Upper lobe of right lung (tissue), 1 donor: ENCODE measurements at places on chromosomes 6 and 20. TPM values are rescaled to one million over a fixed set of nuclear protein-coding genes. Genes with fewer than 3 reads are reported as not detected.

The TREML1 gene
- total RNA-seq, result 2.5 TPM

The HSD17B8 gene
- 14.7 TPM for total RNA-seq

The HFE gene
- 9.2 TPM for total RNA-seq

The HLA-DQB1 gene
- 94.9 TPM for total RNA-seq

The HLA-A gene
- 1,071 TPM for total RNA-seq

The ZBTB12 gene
- 3.5 TPM for total RNA-seq

- DNase-seq, result no peak
These were observed 29.6 kb downstream of the SPATA2 start for GRCh38 chr20:49885558-49886332.

DNA sequence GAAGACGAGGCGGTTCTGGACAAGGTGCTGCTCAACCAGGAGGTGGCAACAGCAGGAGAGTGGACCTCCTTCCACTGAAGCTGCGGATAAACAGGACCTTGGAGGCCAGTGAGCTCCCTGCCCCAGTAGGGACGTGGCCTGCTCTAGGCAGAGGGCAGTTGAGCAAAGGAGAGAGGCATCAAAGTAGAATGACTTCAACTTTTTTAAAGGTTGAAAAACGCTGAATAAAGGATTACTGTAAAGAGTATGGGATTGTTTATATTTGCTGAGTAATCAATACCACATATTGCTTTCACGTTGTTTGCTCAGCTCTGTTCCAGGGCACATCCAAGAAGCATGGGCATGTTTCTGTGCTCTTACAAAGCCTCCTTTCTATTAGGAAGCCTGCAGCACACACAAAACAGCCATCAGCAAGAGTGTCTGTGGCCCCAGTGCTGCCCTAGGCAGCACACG lies 48.1 kb downstream of the ERMARD start:
- no peak for DNase-seq

- DNase-seq, result no peak
These were observed 185.9 kb upstream of the FOXA2 start for GRCh38 chr20:22770241-22770800.

- no peak for DNase-seq
These were observed 45.2 kb downstream of the DZANK1 start for GRCh38 chr20:18421608-18422007.

GRCh38 chr20:18686696-18687095 lies 98.8 kb downstream of the DTD1 start:
- no peak for DNase-seq

GRCh38 chr6:96304997-96305396 lies 216.6 kb upstream of the UFL1 start:
- no peak for DNase-seq

DNA sequence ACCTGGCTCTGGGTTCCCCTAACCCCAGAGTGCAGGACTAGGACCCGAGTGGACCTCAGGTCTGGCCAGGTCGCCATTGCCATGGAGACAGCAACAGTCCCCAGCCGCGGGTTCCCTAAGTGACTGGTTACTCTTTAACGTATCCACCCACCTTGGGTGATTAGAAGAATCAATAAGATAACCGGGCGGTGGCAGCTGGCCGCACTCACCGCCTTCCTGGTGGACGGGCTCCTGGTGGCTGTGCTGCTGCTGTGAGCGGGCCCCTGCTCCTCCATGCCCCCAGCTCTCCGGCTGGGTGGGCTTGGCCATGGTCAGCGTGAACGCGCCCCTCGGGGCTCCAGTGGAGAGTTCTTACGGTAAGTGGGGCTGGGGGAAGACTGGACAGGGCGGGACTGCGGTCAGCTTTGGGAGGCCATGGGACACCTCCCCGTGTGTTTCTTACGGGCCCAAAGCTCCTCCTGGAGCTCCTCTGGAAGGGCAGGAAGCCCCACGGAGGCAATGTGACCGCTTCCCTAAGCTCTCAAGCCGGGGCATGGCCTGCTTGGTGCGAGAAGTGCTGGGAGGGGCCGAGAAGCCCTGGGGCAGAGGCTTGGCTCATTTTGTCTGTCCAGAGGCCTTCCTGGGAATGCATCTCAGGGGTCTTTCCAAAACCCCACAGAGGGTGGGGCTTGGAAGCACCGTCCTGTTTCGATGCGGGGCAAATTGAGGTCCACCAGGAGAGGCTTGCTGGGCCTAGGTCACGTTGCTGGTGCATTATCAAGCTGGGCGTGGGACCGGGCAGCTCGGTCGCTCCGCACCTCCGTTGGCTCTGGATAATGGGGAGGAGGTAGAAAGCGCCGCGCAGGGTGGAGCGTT lies at the start of gene HNF4A:
TSS of gene HNF4A (plus strand) at position 202 of the 855 bp plus-strand sequence. CDS start at position 308, 106 bp downstream.
- no peak for DNase-seq
